ENCODE measurements at places on chromosomes 3 and 15.

- DNase-seq = no peak
Measured at GRCh38 chr3:194879991-194880939, 194.6 kb downstream of the FAM43A start.

- DNase-seq = no peak
Measured at GRCh38 chr3:122390665-122391064, 6.7 kb downstream of the FAM162A start.

- DNase-seq = no peak
Measured at GRCh38 chr3:113070681-113071113, 79.9 kb downstream of the GTPBP8 start.

DNA sequence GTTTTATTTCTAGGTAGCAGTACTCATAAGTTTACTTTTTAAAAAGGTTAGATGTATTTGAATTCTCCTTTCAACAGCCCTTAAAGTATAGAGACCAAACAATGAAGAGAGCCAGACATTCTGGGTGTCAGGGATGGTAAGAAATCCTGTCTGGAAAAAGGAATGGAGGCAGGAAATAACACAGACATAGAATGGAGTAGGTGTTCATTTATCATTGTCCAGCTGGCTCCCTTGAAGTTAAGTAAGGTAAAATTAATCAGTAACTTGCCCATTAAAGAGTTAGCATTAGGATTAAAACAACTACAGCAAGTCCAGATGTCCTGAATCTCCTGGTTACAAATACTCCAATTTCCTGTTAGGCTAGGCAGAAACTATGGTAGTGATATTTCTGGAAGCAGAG, 13.5 kb upstream of the SUCNR1 start:
- DNase-seq = no peak

- no peak for DNase-seq
Measured at GRCh38 chr3:59508273-59508672, 458.4 kb upstream of the CFAP20DC start.

Data from stimulated activated naive CD8-positive, alpha-beta T cell treated with anti-CD3 and anti-CD28 coated beads, Interleukin-15, Interleukin-2, amounts not matched to agents 100 U/mL and 50 U/mL, for 24 hours (primary cell).